ENCODE measurements at places on chromosomes 12 and 14.

- no peak for DNase-seq
Observed at GRCh38 chr12:56339158-56339422, 406 bp downstream of the IL23A start.

- no peak for DNase-seq
Observed at GRCh38 chr12:21882635-21883034, 58.6 kb downstream of the ABCC9 start.

- DNase-seq = no peak
Observed at GRCh38 chr12:25249931-25250738, 594 bp downstream of the KRAS start.

DNA sequence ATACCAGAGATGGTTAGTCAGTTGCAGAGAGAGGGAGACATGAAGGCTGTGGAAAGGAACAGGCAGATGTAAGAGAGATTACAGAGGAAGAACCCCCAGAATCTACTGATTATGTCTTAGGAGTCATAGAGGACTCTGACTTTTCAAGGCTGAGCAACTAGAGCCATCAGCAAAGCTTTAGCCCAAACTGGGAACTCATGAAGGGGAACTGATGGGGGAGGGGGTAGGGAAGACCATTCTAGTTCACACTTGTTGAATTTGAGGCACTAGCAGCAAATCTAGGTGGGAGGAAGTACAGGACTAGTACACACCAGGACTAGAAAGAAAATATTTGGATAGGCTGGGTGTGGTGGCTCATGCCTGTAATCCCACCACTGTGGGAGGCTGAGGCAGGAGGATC lies 10.1 kb downstream of the LGALS3 start:
- DNase-seq = no peak

- DNase-seq = no peak
Observed at GRCh38 chr12:95231190-95231589, 13.6 kb downstream of the VEZT start.

- DNase-seq = no peak
Observed at GRCh38 chr12:22188431-22188830, 142.4 kb downstream of the CMAS start.

GRCh38 chr12:3496957-3497356 lies 6.0 kb downstream of the PRMT8 start:
- peak; percentile 28 for DNase-seq

DNA sequence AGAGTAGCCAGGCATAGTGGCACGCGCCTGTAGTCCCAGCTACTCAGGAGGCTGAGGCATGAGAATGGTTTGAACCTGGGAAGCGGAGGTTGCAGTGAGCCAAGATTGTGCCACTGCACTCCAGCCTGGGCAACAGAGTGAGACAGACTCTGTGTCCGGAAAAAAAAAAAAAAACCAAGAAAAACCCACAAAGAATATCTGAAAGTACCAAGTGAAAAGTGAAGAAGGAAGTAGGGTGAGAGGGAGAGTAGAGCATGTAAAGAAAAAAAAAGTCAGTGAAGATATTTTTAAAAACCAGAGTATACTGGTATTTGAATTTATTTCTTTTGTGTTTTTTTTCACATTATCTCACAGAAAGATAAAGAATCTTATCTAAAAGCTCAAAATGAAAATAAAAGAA lies 43.3 kb upstream of the ISM2 start:
- DNase-seq = no peak

DNA sequence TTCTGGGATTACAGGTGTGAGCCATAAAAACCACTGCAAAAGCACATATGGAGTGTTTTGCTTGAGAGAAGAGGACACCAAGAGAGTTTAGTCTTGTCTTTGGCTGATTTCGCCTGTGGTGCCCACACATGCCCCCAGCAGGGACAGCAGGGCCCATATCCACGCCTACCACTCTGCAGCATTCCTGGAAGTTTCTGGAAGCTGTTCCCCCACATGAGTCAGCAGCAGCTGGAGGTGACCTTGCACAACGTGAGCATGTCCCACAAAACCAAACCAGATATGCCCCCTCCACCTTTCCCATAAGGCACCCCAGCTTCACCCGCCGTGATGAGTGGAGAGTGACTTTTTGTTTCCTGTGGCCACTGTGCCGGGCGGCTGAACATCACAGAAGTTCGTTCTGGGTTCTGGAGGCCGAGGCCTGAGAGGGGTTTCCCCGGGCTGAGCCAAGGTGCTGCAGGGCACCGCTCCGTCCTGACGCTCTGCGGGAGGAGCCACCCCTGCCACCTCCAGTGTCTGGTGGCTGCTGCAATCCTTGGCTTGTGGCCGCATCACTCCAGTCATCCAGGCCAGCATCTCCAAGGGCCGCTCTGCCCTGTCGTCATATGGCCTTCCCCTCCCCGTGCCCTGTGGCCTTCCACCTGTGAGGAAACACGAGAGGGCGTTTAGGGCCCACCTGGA lies 4.7 kb downstream of the ASPG start:
- no peak for DNase-seq

DNA sequence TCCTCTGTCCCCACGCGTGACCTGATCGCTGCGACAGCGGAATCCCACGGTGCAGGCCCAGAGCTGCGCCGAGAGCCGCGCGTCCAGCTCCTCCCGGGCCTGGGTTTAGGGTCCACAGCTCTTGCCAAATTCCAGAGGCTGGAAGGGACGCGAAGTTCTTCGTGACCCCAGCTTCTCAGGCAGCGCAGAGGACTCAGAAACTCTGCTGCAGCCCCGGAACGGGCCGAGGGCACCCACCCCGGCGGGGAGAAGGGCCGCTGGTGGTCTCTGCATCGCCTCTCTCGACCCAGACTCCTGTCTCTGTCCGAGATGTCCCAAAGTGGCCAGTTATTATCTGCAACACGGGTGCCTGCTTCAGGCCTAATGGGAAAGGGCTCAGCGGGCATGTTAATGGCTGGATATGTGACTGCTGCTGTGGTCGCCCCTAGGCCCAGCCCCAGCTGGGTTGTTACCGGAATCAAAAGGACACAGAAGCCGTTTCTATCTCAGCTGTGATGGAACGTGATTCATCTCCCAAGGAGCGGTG lies 236.4 kb downstream of the VRK1 start:
- DNase-seq = no peak

- no peak for DNase-seq
Observed at GRCh38 chr14:104800015-104800770, 708 bp upstream of the ZBTB42 start.

DNA sequence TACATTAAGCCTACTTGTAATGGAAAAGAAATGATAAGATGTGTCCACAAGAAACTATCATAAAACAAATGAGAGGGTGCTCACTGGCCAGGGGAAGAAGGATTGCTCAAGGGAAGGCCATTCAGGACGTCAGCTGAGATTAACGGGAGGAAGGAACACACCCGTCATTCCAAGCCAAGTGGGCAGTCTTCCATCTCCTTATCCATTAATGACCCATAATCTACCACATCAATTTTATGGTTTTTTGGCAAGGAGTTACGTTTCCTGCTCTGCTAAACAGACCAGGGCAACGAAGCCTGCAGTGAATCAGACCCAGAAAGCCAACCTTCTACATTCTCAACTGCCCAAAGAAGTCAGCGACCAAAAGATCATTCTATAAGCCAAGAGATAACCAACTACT lies 25.1 kb downstream of the PRKAB1 start:
- no peak for DNase-seq

GRCh38 chr12:3204730-3205531 lies 127.8 kb downstream of the TSPAN9 start:
- DNase-seq = peak; percentile 76

DNA sequence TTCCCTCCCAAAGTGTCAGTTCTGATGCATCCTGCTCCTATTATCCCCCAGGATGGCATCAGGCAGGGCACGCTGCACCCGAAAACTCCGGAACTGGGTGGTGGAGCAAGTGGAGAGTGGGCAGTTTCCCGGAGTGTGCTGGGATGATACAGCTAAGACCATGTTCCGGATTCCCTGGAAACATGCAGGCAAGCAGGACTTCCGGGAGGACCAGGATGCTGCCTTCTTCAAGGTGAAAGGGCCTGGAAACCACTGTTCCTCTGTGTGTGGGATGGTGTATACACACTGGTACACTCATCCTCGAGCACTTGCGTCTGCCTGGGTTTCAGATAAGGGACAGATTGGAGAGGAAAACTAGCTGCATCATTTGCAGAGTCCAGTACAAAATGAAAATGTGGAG lies 1.0 kb downstream of the IRF9 start:
- no peak for DNase-seq

DNA sequence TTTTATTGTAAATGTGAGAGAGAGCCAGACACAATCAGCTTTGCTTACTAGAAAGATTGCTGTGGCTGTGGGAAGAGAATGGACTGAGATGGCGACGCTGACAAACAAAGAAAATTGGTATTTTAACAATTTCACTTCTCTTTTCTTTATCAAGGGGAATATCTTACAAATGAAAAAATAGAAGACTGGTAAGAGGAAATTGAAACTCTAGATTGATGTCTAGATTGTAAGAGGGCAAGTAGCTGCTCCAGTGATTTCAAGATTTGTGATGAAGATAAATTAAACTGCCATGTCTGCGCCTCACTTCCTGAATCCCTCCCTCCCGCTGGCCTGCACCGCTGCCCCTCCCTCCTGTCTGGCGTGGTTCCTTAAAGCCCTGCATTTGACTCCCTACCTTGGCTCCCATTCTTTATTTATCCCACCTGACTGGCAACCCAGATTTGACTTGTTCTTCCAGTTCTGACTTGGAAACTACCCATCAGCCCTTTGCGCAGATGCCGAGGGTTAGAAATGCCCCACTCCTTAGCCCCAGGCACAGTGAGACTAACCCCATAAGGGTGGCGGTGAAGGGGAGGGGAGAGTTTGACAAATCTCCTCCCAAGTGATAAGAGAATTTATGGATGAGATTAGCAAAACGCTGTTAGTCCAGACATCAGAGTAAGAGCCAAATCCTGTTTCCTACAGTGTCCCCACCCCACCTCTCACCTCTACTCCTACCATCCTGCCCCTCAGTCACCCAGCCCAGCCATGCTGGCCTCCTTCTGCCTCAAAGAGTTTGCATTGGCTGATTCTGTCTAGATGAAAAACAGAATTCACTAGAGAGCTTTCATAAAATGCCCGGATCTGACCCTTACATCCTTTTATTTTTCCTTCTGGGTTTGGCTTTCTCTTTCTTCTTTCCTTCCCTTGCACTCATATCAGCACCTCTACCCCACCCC lies 125.3 kb upstream of the ATF7IP start:
- DNase-seq = no peak

- DNase-seq = no peak
Observed at GRCh38 chr14:35992816-35993683, 166.9 kb downstream of the BRMS1L start.

DNA sequence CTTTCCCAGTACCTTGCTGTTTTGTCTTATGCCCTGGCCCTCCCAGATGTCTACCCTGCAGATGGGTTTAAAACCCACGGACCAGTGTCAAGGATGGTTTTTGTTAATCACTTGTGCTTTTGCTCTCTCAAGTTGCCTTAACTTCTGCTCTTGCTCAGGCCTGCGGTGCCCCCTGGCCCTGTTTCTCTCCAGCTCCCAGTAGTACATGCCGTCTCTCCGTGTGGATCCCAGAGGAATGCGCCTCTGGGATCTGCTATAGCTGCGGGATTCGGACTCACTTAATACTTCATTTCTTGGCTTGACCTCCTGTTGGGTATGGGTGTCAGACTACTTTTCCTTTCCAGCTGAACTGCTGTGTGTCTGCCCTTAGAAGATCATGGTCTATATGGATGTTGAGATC lies 14.5 kb downstream of the PLEKHG3 start:
- DNase-seq = no peak

DNA sequence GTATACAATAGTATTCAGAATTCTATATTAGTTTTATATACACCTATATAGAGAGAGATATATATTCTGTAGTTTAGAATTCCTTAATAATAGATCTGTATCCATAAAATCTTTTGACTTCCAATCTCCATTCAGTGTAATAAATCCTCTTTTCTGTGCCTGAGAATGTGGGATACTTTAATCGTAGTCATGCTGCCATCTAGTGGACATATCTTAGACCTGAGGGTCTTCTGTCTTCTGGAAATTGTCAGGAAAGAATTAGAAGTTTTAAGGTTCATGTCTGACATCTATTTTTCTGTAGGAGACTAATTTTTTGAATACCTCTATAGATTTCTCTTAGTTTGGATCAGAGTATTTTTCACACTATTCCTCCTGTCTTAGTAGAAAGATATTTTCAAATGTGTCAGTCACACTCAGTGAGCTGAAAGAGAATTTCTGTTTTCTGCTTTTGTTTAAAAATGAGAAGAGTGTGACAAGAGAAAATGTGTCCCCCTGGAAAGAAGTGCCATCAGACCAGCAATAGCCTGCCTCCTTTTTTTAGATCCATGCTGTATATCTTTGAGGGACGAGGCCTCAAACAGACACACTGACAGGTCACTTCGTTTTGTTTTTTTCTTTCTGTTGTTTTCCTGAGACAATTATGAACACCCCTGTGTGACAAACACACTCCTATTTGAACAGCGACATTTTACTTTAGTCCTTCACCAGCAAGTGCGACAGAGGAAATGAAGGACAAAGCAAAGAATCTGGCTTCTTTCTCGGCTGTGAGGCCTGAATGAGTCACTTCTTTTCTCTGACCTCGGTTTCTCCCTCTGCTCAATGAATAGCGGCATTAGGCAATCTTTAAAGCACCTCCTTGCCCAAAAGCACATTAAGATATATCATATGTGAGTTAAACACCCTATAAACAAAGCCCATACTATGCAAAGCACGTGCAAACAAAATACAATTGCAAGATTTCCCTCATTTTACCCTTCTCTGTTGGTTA lies 96.3 kb downstream of the GALC start:
- DNase-seq = peak; percentile 99

- no peak for DNase-seq
Observed at GRCh38 chr14:99773521-99774497, 19.4 kb upstream of the EML1 start.

- peak; percentile 61 for DNase-seq
Observed at GRCh38 chr12:19978193-19978592, 390.1 kb upstream of the PDE3A start.

- DNase-seq = no peak
Observed at GRCh38 chr12:99552022-99552421, 95.5 kb upstream of the GARIN6 start.

- DNase-seq = no peak
Observed at GRCh38 chr12:68888243-68888642, 44.7 kb downstream of the CPM start.

DNA sequence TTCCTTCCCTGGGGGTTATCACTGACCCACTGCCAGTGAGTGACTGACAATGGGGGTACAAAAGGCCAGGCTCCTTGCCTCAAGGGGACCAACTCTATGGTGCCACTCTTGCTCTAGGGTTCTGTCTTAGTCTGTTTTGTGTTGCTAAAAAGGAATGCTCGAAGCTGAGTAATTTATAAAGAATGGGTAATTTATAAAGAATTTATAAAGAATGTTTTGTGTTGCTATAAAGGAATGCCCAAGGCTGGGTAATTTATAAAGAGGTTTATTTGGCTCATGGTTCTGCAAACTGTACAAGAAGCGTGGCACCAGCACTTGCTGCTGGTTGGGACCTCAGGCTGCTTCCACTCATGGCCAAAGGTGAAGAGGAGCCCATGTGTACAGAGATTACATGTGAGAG lies 15.8 kb upstream of the RASSF8 start:
- DNase-seq = no peak
